Substantia nigra (tissue), 51 donors: ENCODE measurements at places on chromosomes 1 and 21.

DNA sequence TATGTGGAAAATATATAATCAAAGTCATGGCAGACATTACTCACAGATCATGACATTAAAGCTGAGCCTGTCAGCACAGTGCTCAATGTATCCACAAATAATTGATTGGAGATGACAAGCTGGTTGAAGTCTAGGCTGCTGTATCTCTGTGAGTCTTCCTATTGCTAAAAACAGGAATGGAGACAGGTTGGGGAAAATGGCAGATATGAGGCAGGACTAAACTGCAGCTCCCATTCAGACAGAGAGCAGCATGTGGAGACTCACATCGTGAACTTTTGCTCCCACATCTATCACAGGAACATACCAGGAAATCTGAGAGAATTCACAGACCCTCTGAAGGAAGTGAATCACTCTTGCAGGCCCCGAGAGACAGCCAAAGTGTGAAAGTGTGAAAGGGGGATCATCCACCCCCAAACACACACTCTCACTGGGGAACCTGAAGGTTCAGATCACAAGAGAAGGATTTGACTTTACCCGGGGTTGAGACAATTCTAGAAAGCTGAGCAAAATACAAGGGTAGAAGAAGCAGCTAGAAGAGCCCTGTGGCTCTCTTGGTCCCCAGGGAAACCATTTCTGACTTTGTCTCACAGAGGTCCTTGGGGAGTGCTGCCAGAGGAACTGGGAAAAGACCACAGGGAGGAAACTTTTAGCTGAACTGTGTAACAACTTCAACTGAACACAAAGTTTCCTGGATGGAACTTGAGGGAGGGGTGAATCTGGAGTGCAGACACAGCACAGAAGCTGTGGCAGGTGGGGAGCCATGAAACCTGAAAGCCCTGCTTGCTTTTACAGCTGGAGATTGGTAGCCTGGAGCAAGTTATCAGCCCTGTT, 173.4 kb downstream of the S1PR1 start:
- no peak for DNase-seq

DNA sequence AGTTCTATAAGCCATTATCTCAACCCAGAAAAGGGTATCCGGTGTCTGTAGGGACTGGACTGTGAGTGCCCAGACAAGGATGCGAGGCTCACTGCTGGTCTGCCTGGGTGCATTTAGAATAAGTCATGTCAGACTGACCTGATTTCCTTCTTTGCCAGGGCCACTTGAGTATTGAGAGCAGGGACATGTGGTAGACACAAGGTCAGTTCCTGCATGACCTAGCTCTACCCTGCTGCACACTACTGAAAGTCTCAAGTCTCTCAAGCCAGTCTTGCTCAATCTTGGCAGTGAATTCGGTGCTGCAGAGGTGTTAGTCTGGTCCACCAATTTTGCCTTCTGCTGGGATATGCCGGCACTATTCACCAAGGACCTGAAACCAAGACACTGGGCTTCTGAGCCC, 180.1 kb downstream of the C1orf94 start:
- DNase-seq, result no peak

GRCh38 chr1:31574749-31575368, 1.5 kb upstream of the TINAGL1 start:
- no peak for DNase-seq

DNA sequence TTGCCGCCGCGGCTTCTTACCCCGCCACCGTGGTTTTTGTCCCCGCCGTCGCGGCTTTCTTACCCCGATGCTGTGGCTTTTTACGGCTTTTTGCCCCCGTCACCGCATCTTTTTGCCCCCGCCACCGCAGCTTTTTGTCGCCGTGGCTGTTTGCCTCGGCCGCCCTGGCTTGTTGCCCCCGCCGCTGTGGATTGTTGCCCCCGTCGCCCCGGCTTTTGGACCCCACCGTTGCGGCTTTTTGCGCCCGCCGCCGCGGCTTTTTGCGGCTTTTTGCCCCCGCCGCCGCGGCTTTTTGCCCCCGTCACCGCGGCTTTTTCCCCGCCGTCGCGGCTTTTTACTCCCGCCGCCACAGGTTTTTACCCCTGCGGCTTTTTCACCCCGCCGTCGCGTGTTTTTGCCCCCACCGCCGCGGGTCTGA, 3934.3 kb downstream of the SRGAP2C start:
- DNase-seq, result no peak

GRCh38 chr1:10216090-10216749, 5.8 kb downstream of the KIF1B start:
- DNase-seq, result no peak

- DNase-seq, result no peak
These were observed 36.5 kb upstream of the KCND3 start for GRCh38 chr1:112026016-112026415.

DNA sequence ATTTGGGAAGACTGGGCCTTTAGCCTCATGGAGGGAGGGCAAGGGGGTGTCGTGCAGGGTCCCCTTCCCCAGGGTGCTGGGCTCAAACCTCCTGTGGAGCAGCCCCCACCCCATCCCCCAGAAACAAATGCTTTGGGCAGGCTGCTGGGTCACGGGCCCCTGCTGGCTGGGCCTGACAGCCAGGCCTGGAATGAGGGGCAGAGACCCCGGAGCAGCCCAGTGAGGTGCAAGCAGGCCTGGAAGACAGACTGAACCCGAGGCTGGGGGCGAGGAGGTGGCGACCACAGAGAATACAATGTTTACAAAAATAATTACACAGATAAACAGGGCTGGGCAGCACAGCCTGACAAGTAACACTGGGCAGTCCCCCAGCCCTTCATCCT, 5.3 kb downstream of the CCDC24 start:
- no peak for DNase-seq

GRCh38 chr1:246907472-246907871, 24.3 kb downstream of the AHCTF1 start:
- DNase-seq, result no peak

DNA sequence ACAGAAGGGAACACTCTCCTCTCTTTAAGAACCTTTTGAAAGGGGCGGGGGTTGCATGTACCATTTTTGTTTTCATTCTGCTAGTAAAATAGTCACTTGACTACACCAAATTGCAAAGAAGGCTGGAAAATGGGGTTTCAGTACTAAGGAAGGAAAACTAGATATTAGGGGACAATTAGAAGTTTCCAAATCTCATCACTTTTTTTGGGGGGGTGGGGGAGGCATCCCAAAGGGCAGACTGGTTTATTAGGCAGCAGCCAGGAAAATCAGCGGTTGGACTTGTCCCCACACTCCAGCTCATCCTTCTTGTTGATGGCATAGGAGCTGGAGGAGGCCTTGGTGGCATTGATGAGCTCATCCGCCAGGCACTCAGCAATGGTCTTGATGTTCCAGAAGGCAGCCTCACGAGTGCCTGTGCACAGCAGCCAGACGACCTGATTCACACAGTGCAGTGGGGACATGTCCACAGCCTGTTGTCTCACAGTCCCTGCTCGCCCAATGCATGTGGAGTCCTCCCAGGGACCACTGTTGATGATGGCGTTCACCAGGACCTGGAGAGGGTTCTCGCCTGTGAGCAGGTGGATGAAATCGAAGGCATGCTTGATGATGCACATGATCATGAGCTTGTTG, 1.7 kb upstream of the TMEM50B start:
- no peak for DNase-seq

GRCh38 chr1:214540324-214540723, 11.1 kb downstream of the PTPN14 start:
- DNase-seq, result no peak

GRCh38 chr1:87034351-87034750, 119.9 kb downstream of the HS2ST1 start:
- no peak for DNase-seq

- DNase-seq, result no peak
These were observed 151.0 kb downstream of the ST6GALNAC5 start for GRCh38 chr1:77018311-77018710.

GRCh38 chr1:39160703-39161102, 43.8 kb upstream of the MACF1 start:
- no peak for DNase-seq

DNA sequence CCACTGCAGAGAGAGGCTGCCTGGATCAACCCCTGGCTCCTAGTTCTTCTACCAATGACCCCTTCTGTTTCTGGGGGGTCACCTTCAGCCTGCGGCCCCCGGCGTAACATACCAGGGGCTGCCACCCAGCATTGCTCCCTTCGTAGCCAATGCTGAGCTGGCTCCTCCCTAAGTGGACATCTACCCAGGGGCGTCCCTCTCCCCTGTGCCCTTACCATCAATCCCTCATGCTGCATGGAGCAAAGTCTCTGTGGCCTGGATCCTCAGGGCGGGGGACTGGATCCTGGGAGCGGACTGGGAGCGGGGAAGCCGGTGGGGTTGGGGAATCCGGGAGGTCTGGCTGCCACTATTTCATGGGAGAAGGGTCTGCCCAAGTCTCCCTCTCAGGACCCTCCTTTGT, 28.6 kb downstream of the TRIM67 start:
- no peak for DNase-seq

DNA sequence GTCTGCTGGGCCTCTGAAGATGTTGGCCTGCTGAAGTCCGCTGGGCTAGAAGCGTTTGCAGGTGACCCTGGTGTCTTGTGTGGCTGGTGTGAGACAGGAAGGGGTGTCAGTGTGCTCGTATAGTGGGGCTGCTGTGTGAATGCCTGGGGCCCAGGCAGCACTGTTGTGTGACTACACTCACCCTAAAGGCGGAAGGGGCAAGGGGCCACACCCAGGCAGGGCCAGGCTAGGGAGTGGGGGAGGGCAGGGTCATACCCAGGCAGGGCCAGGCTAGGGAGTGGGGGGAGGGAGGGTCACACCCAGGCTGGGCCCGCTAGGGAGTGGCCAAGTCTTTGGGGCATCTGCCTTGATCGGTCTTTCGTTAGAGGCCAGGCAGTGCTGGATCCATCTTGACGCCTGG, 25.0 kb downstream of the PDXK start:
- DNase-seq, result no peak

GRCh38 chr1:33367485-33368405, 46.8 kb upstream of the A3GALT2 start:
- peak; percentile 72 for DNase-seq
